Activated CD4-positive, alpha-beta memory T cell treated with anti-CD3 and anti-CD28 coated beads, Interleukin-2, amount 10 ng/mL, durations not matched to agents 7 days and 5 days (primary cell): ENCODE measurements at places on chromosomes 7 and 10.

DNA sequence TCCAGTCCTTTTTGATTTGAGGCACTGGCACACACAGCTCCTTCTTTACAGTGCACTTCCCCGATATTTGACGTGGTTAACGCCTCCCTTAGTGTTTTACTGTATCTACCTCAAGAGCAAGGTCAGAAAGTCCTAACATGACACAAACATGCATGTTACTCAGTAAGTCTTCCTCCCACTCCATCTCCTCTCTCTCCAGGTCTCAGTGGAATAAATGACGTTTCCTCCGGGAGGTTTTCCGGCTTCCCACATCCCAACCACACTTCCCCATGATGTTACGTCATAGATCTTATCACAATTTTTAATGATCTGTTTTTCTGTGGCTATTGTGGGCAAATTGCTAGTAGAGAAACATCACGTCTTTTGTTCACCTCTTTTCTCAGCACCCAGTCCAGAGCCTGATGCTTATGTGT is 165.7 kb downstream of the PTPN20 start:
- DNase-seq: no peak

GRCh38 chr7:24652251-24652939 is 79.1 kb downstream of the PALS2 start:
- no peak for DNase-seq

GRCh38 chr7:46099076-46099475 is 178.0 kb upstream of the IGFBP3 start:
- no peak for DNase-seq

GRCh38 chr10:129191797-129192196 is 275.2 kb upstream of the MGMT start:
- no peak for DNase-seq
